ENCODE measurements at places on chromosomes 7 and 10.

DNA sequence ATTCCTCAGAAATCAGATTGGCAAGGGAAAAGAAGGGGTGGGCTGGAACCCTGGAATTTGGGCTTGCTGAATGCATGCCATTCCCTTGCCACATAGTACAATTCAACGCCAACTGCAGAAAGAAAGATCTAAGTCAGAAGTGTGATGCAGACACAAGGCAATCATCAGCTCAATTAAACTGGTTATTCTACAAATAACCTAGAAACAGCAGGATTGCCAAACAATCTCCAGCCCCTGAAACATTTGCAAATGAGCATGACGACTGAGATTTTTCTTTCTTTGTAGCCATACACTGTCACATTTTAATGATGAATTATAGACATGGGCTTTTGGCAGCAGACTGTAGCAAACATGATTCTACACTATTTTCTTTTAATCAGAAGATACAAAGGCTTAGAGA lies 16.5 kb upstream of the CREB5 start:
- DNase-seq, result no peak

- no peak for DNase-seq
Observed at GRCh38 chr10:109919220-109919619, 4.1 kb downstream of the XPNPEP1 start.

GRCh38 chr10:105138358-105138757 lies 497.3 kb downstream of the SORCS3 start:
- no peak for DNase-seq

DNA sequence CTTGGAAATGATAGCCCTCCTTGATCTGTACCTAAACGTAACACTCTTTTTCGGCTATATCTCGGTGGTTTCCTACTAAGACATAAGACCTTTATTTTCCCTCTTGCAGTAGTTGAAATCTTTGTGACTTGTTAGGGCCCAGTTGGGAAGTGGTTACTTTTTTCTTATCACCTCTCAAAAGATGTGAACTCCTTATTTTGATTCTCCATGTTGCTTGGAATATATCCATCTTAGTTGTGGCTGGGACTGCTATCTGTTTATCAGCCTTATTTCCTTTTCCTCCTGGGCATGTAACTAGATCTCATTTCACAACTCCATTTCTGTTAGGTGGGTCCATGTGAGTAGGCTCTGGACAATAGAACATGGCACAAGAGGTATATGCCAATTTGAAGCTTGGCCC lies 4.1 kb upstream of the CPED1 start:
- DNase-seq, result no peak

DNA sequence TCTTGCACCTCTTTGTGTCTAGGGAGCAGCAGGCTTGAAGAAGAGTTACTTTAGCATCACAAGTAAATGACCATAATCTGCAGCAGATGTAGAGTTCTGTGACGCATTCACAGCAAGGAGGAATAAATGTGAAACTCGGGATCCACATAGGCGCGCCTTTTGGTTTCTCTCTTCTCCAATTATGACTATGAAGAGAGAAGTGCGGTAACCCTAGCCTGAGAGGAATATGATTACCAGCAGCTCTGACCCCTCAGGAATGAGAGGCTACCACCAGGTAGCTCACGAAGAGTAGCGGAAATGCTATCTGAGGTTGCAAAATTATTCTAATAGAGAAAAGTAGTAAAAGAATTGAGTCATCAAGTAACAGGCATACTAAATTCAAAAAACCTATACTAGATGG lies 25.2 kb upstream of the DMTF1 start:
- DNase-seq, result no peak

DNA sequence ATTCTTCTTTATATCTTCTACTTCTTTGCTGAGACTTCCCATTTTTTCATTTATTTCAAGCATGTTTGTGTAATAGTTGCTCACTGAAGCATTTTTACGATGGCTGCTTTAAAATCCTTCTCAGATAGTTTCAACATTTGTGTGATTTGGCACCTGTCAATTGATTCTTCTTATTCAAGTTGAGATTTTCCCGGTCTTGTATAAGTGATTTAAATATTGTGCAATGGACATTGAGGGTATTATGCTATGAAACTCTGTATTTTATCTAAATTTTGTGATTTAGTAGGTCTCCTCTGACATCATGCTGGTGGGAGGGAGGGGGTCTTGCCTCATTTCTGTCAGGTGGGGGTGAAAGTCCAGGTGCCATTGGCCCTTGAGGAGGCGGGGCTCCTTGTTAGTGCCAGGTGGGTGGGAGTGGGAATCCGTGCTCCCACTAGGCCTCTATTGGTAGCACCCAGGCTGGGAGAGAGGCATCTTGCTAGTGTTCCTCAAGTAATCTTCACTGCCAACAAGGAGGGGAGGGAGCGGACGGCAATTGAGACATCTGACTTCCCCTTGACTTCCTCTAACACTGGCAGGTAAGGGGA lies 73.0 kb downstream of the ANLN start:
- DNase-seq, result no peak

DNA sequence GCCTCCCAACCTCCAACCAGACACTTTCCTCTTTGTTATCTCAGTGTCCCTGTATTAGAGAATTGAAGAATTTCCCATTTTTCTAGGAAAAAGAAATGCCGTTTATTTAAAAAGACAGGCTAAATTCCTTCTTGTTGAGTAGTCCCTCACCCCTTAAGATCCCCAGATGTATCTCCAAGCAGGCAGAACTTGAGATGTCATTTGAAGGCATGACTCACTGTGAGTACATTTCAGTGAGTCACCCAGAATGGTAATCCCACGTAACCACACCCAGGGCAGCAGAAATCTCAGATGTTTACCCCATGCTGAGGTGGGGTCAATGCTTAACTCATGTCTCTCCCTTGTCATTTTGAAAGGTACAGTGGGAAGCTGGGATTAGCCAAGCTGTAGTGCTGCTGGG lies 4.4 kb downstream of the ZNF655 start:
- peak; percentile 12 for DNase-seq

- DNase-seq, result no peak
Observed at GRCh38 chr10:21675157-21675796, 141.2 kb downstream of the MLLT10 start.

- no peak for DNase-seq
Observed at GRCh38 chr10:59222788-59223187, 46.3 kb downstream of the PHYHIPL start.

DNA sequence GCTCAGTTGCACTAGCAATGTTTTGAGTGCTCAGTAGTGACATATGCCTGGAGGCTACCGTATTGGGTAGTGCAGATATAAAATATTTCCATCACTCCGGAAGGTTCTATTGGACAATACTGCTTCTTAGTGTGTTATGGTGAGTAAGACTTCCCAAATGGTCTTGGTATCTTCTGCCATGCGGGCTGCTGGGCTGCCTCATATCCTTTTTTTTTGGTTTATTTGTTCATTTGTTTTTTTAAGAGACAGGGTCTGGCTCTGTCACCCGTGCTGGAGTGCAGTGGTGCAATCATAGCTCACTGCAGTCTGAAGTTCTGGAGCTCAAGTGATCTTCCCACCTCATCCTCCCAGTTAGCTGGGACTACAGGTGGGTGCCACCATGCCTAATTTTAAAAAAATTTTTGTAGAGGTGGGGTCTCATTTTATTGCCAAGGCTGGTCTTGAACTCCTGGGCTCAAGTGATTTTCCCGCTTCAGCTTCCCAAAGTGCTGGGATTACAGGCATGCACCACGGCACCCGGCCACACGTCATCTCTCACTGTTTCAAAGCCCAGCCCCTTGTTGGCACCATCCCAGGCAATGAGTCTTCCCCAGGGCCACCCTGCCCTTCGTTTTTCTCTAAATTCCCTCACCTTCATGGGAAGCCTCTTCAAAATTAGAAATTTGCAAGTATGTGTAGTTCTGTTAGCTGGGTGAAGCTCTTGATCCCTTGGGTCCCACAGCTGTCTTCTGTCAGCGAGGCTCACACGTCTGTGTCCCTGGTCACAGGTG lies 111.0 kb upstream of the KLF14 start:
- no peak for DNase-seq

- DNase-seq, result no peak
Observed at GRCh38 chr7:32916006-32916405, 24.4 kb upstream of the KBTBD2 start.

- DNase-seq, result no peak
Observed at GRCh38 chr7:135618510-135618909, 43.8 kb upstream of the STMP1 start.

- no peak for DNase-seq
Observed at GRCh38 chr7:133353775-133354174, 100.9 kb downstream of the EXOC4 start.

DNA sequence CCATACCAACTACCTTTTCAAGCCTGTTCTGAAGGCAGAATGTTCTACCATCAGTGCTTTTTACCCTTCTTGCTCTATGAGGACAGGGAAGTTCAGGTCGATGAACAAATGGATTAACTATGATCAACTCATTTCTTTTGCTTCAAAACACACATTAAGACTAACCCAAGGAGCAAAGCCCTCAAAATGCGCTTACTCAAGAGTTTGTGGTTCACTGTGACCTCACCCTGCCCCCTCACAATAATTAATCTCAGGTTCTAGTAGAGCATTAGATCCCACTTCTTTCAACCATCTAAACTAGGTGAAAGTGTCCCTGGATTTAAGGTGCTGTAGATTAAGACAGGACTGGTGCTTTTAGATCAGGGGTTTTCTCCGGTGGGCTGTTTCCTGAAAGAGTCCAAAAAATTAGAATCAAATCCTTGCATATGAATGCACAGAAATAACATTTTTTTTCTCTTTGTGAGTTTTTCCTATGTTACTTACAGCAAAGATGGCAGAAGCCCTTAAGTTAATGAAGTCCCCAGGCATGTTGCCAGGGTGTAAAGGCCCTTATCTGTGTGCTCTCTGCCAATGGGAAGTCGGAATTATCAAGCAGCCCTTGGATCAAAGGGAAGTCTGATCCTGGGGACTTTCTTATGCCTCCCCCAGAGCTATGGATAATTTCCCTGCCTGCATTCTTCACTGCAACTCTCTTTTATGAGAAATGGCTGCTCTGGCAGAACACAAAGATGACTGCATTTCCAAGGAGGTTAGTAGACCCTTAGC lies 205.5 kb upstream of the STK17A start:
- DNase-seq, result no peak

GRCh38 chr10:126588024-126588423 lies 82.5 kb downstream of the C10orf90 start:
- DNase-seq, result no peak

GRCh38 chr10:905503-905902 lies 26.0 kb downstream of the LARP4B start:
- DNase-seq, result no peak

GRCh38 chr7:103487419-103487818 lies 41.4 kb upstream of the SLC26A5 start:
- DNase-seq, result no peak

DNA sequence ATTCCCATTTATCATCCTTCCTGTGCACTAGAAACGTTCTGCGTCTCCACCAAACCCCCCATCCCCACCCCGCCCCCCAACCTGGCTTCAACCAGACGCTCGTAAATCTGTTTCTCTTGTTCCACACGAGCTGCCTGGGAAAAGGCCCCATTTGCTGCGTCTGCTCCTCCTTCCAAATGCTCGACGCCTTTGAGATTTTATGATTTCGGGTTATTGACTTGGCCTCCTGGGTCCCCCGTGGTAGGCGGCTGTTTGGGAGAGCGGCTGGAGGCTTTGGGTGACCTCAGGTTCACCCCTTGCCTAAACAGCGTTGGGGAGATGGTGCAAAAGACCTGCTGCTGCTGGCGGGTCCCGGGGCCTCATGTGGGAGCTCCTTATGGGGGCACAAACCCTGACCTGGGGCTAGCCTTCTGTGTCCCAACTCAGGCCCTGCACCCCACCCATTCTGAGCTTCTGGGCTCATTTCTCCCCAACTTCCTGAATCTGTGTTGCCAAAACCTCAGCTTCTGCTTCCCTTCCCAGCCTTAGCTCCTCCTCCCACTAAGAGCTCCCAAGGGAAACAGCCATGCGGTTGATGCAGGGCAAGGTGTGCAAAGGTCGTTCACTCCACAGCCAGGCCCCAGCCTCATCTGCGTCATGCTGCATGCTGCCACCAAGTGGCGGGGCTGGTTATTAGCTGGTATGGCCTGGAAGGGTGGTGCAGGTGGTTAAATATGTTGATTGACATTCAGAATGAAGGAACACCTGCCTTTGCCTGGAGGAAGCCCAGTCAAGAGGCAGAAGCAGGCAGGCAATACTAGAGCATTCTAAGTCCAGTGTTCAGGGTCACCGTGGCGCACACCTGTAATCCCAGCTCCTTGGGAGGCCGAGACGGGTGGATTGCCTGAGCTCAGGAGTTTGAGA lies 49.1 kb upstream of the ELN start:
- DNase-seq, result no peak

GRCh38 chr7:4097001-4097609 lies 585.0 kb upstream of the FOXK1 start:
- DNase-seq, result no peak

DNA sequence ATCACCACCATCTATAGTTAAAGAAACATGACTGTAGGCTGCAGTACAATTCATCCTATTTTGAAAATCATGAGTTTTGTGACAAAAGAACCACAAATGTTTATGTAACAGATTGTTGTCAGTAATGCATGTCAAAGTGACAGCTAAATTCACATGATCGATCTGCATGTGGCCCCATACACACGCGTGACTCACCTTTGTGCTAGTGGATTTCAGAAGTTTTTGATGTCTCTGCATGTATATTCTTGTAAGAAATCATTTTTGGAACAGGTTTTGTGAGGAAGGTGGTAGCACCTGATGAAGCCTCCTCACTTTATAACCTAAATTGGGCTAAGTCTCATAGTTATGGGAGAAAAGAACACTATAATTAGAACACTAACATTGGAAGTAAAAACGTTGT lies 17.1 kb downstream of the RNF32 start:
- no peak for DNase-seq

DNA sequence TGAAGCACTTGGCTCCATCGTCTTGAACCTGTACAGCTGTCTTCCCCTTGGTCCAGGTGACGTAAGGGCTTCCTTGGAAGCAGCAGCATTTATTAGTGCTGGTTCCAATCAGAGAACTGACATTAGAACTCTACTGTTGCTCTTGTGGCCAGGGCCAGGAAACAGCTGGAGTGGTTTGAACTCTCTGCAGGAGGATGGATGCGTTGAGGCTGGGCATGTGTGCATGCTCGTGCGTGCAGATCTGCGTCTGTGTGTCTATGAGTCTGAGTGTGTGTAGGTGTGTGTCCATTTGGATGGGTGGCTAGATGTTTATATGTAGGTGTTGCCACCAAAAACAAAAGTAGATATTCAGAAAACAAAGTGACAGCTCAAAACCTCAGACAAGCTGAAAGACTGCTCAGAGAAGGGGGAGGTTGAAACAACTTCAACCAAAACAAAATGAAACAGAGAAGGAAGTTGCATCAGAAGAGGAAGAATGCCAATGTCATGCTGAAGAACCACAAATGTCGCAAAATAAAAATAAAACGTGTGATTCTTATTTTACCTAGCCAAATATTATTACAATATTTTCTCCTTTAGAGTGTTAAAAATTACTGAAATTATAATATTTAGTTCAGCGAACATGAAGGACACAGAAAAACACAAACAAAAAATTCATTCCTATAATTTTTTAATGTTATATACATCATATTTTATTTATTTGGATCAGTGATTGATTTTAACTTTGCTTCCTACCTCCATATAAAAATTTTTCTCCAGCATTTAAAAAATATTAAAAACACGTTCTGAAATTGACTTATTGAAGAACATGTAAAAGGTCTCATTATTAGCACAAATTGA lies 96.1 kb upstream of the MKLN1 start:
- no peak for DNase-seq
